ENCODE measurements at places on chromosomes 12 and 14.

- no peak for DNase-seq
These were observed 75.3 kb upstream of the TMPO start for GRCh38 chr12:98439981-98440581.

DNA sequence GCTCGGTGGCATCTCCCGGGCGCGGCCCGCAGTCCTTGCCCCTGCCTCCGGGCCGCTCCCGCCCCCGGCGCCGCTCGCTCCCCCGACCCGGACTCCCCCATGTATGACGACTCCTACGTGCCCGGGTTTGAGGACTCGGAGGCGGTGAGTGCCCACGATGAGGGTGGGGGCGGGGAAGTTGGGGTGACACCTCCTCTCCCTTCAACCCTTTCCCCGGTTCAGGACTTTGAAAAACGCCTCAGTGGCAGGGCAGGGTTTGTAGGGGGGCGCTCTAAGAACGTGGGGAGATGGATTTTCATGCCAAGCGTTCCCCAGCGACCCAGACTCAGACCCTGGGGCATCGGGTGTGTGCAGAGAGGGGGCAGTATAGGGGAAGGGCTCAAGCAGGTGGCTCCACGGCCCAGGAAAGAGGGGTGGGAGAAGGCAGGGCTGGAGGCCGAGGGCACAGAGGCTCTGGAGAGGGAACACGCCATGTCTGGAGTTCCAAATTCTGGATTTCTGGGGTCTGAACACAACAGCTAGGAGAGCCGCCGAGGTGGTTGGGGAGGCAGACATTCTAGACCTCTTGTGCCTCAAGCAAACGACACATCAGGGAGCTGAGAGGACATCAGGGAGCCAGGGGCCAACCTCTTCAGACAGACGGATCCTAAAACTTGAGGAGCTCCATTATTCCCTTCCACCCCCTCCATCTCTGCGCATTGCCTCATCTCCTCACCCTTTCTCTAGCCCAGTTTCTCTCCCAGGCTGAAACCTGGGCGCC, 715 bp downstream of the CACNB3 start:
- DNase-seq: no peak

GRCh38 chr12:45285717-45286116, 69.8 kb downstream of the ANO6 start:
- no peak for DNase-seq

GRCh38 chr12:45547822-45548221, 181.7 kb upstream of the ARID2 start:
- DNase-seq: no peak

GRCh38 chr12:29198901-29199300, 49.8 kb downstream of the FAR2 start:
- no peak for DNase-seq

DNA sequence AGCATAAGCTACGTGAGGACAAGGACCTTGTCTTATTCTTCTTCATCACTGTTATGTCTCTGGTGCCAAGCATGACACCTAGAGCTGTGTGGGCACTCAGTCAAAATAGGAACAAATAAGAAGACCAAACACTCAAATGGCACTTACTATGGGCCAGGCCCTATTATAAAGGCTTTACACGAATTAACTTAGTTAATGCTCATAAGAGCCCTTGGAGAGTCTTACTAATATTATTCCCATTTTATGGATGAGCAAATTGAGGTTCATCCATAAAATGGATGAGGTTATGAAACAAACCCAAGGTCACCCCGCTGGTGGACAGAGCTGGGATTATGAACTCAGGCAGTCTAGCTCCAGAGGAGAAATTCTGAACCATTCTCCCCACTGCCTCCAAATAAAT, 47.7 kb downstream of the ISCA2 start:
- no peak for DNase-seq

DNA sequence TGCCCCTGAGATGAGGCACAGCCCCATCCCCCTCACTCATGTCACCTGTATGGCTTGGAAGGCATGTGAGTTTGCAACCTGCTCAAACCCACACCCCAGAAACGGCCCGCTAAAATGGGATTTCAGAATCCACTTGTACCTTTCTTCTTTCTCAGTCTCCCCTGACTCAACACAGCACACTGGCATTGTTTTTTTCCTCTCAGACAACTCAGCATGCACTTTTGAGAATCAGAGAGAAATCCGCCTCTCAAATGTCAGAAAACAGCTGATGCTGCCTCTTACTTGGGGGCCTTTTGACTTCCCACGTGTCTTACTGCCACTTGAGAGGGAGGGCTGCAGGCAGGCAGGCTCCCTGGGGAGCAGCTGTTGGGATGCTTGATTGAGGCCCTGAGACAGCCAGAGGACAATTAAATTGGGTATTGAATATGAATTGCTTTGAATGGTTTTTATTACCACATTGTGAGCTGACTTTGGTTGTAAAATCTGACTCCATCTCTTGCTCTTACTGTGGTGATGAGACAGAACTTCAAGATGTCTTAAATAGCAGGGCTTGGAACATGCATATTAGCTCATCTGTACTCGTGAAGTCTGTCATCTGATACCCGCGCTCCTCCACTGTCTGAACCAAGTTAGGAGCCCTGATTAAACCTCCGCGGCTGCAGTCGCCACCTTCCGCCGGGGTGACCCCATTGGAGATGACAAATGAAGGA, 96.6 kb downstream of the APAF1 start:
- no peak for DNase-seq

DNA sequence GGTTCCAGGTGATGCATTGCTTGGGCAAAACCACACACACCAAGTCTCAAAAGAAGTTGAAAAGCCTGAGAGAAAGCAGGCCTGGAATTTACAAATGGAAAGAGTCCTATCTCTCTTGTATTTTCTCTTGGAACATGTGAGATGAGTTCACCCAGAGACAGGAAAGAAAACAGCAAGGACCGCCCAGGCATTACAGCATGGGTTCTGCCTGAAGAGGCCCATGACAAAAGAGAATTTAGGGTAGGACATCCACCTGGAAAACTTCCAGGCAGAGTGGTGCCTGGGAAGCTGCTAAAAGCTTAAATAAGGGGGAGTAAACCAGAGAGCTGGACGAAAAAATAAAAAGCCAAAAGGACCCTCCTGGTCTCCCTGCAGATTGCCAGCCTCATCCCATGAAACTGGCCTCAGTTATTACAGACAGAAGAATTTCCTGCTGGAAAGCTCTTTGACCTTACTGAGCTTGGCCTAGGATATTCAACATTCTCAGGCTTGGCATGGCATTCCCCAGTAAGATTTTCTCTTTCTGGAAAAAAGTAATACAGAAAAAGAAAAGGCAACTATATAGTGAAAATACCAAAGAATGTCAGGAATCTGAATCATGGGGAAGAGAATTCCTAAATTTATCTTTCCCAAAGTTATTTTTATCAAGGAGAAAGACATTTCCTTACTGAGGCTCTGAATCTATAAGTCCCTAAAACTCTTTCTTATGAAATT, 121.3 kb upstream of the NUDT4 start:
- DNase-seq: no peak

DNA sequence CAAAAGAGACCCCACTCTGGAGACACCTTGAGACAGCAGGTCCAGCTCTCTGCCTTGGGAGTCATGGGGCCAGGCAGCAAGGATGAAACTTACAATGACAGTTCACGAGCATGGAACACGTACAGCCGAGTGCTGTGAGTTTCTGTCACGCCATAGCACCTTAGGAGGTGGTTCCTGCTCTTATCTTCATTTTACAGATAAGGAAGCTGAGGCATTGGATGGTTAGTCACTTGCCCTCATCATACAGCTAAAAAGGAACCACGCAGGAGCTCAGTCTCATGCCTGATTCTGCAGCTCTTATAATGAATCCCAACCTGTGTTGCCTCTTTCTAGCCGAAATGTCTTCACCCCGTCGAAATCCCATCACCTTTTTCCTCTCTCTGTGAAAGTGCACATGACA, 39.9 kb downstream of the C14orf132 start:
- DNase-seq: no peak

GRCh38 chr14:98408024-98408555, 863.9 kb downstream of the BCL11B start:
- DNase-seq: no peak

GRCh38 chr14:85273099-85273677, 256.8 kb upstream of the FLRT2 start:
- no peak for DNase-seq

- no peak for DNase-seq
These were observed 6.5 kb upstream of the TMBIM4 start for GRCh38 chr12:66176105-66176900.

DNA sequence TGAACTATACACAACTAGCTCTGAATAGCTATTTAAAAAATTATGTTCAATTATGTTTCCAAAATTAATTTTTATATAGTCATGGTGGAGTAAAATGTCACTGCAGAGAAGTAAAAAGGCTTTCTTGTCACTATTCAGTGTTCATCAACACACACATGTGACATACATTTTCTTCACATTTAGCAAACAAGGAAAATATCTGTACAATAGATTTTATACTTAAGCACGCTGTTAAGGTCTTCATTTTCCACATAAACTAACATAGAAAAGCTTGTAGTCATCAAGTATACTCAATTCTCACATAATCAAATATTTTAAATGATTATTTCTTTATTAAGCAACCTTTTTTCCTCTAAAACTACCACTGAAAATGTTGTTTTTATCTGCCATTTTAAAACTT, 141.2 kb upstream of the DIO2 start:
- DNase-seq: no peak

DNA sequence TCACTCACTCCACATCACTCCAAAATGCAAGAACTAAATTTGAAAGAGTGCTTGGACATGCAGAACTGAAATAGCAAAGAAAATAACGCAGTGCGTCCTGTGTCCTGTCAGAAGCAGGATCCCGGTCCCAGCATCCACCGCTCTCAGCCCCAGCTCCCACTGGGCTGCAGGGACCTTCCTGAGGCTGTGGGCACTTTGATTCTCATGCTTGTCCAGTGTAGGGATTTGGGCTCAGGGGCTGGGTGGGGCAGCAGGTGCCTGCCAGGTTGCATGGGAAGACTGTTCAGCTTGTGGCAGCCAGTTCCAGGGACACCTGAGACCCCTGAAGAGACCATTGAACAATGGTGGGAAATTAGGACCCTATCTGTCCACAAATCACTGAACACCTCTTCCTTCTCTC, 140.0 kb upstream of the FKBP4 start:
- DNase-seq: no peak

GRCh38 chr12:98653866-98654493, 8.9 kb downstream of the APAF1 start:
- no peak for DNase-seq

- no peak for DNase-seq
These were observed 113.0 kb downstream of the MED13L start for GRCh38 chr12:116164250-116165035.

- DNase-seq: no peak
These were observed 18.6 kb upstream of the DCAF5 start for GRCh38 chr14:69171569-69171968.

DNA sequence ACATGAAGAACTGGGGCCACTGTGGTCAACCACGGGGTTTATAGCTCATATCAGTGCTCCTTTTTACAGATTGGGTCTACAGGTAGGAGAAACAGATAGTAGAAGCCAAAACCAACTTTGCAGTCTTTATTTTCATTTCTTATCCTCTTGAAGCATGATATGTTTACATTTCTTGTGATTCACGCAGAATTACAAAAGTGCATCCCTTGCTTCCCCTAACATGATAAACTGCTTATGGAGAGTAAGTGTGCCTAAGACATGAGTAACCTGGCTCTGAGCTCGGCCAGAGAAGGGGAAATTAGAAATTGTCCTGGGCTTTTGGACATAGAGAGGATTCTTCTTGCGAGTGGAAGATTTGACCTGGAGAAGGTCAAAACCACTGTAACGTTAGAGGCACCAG, 18.4 kb downstream of the PWP1 start:
- DNase-seq: no peak

GRCh38 chr12:111954969-111955368, 58.0 kb downstream of the TMEM116 start:
- no peak for DNase-seq

DNA sequence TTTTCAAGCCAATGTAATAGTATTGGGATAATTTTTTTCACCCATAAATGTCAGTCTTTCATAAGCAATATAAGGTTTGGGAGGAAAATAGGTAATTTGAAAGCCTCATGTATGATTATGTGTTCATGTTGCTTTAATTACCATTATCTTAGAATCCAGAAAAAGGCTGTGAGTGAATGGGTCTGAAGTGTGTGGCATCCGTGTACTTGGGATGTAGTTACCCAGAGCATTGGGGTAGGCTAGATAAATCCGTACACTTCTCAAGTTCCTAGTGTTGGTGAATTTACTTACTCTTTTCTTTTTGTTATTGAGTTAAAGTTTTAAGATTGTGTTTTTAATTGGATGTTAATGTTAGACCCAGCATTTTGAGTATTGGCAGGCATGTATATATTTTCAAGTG, 104.4 kb downstream of the FGD4 start:
- no peak for DNase-seq
